ENCODE measurements at places on chromosomes 7 and 10.

DNA sequence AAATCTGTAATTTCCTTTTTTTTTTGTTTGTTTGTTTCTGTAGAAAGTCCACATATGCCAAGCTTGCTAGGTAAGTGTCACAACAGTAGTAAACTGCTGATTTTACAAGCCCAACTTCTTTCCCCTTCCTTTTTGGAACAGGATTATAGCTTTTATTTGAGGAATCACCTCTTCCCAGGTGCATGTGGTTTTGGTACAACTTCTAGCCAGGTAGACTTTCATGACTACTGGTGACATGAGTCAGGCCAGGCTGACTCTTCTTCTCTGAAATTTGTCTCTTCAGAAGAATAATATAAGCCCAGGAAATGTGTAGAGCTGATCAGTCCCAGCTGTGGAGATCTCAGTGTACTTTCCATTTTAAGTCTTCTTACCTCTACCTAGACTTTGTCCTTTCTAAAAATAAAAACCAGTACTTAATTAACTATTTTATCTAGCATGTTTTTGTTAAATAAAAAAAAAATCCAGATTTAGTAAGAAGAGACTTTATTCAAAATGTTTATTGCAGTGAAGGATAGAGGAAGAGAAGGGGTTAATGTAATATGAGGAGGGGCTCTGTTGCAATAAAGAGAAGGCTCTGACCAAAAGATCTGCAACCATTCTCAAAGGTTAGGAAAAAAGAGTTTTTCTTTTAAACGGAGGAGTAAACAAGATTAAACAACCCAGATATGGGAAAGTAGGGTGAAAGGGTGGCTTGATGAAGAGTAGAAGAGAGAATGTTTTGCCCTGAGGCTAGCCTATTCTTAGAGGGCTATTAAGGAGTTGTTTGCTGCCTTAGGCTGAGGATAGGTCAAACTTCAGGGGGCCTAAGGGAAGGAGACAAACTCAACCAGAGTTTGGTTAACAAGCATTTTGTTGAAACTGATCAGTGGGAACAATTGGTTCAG is 664.2 kb downstream of the SORCS1 start:
- no peak for DNase-seq

DNA sequence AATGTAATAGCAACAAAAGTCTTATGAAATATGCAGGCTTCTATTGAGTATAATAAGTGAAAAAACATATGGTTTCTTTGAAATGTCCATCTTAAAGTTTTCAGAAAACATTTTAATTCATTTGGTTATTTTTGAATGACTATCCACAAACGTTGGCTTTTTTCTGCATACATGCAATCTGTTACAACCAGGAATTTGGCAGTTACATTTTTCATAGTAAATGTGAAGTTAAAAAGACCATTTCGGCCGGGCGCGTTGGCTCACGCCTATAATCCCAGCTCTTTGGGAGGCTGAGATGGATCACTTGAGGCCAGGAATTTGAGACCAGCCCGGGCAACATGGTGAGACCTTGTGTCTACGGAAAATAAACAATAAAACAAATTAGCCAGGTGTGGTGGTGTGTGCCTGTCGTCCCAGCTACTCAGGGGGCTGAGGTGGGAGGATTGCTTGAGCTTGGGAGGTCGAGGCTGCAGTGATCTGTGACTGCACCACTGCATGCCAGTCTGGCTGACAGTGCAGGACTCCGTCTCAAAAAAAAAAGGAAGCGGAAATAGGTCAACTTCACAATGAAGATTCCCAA is 73.9 kb upstream of the NMT2 start:
- DNase-seq: no peak

DNA sequence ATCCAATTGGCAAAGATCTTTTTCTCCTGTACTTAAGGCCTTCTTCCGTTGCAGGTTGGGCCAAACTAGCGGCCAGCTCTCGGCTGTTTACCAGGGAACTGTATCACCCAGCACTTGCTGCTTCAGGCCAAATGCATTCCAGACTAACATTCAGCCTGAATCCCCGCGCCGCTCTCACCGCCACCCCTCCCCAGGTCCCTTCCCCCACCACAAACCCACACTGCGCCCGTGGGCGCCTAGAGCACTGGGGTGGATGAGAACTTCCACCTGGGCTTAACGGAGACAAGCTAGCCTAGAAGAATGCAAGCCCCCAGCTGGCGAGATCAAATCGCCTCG is 676 bp downstream of the TCAF1 start:
- no peak for DNase-seq

DNA sequence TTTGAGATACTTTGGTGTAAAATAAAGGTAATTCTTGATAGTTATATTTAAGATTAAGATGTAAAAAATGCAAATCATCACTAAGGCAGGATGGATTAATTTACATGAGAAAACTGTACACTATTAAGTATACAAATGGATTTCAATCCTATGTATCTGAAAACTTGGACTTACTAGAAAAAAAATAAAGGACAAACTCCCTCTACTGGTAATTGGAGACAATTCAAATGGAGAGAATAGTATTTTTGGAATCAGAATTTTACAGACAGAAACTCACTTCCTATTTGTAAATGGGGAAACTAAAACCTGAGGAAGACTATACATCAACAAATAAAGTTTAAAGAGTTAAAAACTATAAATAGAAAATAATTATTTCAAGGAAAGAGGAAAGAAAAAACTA is 62.6 kb downstream of the CUL2 start:
- no peak for DNase-seq

GRCh38 chr7:110205899-110206298 is 885.0 kb upstream of the LRRN3 start:
- DNase-seq: no peak

GRCh38 chr10:90276894-90277475 is 575.6 kb downstream of the KIF20B start:
- no peak for DNase-seq

- peak; percentile 52 for DNase-seq
Observed at GRCh38 chr10:14185316-14186045, 145.2 kb downstream of the FRMD4A start.

DNA sequence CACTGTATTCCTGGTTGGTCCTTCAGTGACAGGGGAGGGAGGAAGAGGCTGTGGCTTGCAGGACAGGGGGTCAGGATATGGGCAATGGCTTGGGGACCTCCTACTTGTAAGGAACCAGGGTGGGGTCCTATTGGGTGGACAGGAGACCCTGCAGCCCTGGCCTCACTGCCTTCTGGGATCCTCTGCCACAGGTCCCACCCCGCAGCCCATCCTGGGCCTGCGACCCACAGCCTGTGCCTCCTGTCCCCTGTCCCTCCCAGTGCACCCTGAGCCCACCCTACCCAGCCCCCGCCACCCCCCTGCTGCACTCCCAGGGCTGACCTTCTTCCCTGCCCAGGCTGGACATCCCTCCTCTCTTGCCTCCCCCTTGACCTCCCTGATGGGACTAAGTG is 58.7 kb upstream of the MYL10 start:
- DNase-seq: no peak

GRCh38 chr10:70523057-70523456 is 44.5 kb downstream of the PALD1 start:
- DNase-seq: no peak

DNA sequence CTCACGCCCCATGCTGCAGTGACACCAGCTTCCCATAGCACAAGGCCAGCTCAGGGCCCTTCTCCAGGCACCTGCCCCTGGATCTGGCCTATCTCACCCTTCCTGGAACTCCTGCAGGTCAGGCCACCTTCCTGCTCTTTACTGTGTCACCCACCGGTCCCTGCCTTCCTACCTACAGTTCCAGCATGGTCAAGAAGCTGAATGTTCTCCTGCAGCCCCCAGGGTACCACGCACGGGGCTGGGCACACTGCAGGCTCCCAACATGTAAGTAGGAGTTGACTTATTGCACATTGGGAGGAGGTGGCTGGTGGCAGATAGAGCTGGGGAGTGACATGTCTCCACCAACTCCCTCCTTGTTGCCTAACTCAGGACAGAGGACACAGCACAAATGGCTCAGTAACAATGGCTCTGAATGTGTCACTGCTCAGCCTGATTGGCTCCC is 14.5 kb downstream of the ITPRIP start:
- DNase-seq: no peak

GRCh38 chr7:28806841-28807240 is 151.3 kb downstream of the TRIL start:
- no peak for DNase-seq

GRCh38 chr10:37885850-37886249 is 28.4 kb upstream of the ZNF248 start:
- no peak for DNase-seq

- no peak for DNase-seq
Observed at GRCh38 chr7:117122536-117122935, 169.2 kb downstream of the ST7 start.

DNA sequence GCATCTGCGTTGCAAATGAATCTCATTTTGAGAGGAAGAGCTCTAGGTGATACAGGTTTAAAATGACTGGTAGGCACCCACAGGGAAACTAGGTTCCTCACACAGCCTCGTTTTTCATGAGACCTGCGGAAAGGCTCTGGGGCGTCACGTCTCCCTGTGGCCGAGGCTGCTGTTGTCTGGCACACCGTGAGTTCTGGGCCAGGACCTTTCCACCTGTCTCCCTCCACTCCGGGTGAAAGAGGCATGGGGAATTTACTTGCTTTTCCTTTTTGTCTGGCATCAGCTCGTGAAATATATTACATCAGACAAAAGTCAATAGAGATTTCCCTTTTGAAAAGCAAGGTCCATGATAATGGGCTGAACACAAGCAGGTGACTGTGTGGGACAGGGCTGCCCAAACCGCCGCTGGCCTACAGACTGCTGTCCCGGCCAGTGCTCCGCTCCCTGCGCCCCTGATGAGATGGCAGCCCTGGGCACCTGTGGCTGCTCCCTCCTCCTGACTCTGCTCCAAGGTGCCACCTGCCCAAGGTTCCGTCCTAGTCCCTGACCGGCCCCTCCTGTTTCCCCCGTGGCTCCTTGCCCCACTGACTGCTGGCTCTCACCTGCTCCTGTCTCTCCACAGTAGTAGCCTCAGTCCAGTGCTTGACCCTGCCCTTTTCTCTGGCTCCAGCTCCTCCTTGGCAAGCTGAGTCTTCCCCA is 109.6 kb downstream of the NKX6-2 start:
- no peak for DNase-seq

GRCh38 chr10:12844811-12845483 is 156.6 kb downstream of the CCDC3 start:
- DNase-seq: no peak

DNA sequence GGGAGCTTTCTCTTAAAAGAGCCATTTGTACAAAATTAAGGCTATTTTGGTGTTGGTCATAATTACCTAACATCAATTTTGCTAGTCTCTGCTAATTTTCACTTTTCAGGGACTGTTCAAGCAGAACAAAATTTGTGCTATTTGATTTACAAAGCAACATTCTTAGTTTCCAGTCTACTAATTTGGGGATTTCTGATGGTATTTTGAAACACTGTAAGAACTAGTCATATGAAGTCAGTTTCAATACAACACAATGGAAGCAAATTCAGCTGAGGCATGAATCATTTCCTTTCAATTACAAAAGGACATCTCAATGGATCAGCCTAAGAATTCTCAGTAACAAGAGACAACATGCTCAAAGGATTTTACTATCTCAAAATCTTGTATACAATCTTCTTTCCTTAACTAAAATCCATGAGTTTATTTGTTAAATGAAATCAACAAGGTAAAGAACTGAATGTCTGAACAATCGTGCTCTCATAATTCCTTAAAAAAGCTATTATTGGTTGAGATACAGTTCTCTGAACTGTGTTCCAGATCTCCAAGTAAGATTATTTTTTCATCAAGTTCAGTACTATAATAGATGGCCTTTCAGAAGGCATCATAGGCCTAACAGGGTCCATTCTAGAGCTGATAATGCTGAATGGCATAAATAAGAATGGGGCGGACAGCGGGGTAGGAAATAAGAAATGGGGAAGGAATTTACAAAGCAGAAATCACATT is 144.6 kb downstream of the NRCAM start:
- no peak for DNase-seq

GRCh38 chr7:2843711-2844152 is 376 bp downstream of the GNA12 start:
- no peak for DNase-seq

GRCh38 chr7:125427676-125428075 is 498.1 kb upstream of the POT1 start:
- no peak for DNase-seq

DNA sequence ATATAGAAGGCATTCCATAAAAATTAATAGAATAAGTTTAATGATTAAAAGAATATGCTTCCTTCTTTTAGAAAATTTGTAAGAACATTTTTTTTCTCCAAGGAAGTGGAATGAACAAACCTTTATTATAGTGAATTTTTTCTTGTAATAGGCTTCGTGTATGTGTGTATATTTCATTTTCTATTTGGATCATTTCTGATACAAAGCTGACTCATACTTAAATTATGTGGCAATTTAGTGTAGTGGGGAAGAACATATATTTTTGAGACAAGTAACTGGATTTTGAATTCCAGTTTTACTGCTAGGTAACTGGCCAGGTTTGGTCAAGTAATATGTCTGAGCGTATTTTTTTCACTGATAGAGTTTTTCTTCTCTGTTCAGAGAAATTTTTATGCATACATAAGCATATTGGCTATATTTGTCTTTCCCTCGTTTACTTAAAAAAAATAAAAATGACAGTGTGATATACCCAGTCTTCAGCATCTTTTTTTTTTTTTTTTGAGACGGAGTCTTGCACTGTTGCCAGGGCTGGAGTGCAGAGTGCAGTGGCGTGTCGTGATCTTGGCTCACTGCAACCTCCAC is 50.8 kb downstream of the CDK13 start:
- no peak for DNase-seq

- DNase-seq: no peak
Observed at GRCh38 chr10:78602201-78602932, 466.4 kb upstream of the ZMIZ1 start.

- DNase-seq: no peak
Observed at GRCh38 chr10:96211764-96212163, 59.6 kb downstream of the BLNK start.

DNA sequence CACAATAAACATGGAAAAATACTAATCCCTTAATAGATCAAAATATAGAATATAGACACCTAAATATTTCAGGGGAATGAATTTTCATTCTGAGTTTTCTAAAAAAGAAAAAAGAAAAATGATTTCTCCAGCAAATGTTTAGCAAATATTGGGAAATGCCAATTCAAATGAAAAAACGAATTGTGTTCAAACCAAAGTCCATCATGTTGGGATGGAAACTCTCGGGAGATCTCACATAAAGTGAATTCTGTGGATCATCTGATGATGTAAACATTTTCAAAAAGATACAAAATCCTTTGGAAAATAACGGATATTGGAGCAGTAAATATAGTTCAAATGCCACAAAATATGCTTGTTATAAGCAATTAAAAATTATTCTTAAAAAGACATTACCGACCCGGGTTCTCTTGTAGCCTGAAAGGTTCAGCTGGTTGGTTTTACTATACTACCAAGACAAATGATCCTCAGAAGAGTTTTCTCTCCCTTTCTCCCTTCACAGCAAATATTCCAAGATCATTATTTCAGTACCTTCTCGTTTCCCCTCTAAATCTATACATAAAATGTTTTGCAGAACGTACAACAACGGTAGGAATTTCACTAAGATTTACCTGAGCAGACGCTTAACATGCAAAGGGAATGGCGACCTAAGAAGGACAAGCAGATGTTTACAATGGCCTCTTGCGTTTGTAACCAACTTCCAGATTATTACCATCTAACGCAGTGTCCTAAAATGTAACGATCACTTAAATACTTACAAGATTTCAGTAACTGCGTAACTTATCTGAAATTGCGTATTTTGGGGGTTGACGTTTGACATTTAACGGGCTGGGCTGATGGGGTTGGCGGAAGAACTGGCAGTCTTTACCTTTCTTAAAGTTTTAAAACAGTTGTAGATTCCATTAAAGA is 2.5 kb downstream of the HOXA13 start:
- DNase-seq: no peak

- DNase-seq: no peak
Observed at GRCh38 chr10:71309919-71310318, 9.1 kb upstream of the SLC29A3 start.

GRCh38 chr10:18294633-18295032 is 154.4 kb downstream of the CACNB2 start:
- DNase-seq: no peak
